ENCODE measurements at places on chromosomes 1 and 21.

DNA sequence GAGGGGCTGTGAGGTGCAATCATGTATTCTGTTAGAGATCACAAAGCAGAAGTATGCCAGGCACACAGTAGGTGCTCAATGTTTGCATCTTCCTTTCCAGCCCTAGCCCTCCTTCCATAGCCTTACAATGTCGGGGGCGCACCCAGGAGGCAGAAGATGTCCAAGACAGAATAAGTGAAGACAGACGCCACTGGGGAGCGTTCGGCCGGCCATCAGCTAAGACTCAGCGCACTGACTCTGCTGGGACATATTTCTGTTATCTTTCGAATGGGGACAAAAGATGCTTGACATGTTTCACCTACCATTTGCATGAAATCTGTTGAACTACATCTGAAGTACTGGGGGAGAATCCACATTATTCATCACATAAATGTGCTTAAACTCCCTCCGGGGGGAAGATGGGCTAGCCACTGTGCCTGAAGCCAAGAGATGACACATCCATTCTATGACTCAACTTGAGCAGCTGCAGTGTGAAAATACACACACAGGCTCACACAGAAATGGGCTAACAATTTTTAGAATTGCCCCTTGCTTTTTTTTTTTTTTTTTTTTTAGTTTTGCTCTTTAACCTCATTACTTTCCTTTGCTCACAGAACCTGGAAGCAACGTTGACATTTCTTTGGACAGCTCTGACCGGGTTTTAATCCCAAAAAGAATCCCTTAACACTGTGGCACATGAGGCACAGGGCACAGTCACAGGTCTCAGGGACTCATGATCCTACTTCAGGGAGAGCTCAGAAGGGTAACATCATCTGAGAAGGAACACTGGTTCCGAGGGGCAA, 7.9 kb downstream of the TIAM1 start:
- no peak for DNase-seq

- no peak for DNase-seq
Measured at GRCh38 chr1:215777370-215777925, 210.3 kb downstream of the KCTD3 start.

DNA sequence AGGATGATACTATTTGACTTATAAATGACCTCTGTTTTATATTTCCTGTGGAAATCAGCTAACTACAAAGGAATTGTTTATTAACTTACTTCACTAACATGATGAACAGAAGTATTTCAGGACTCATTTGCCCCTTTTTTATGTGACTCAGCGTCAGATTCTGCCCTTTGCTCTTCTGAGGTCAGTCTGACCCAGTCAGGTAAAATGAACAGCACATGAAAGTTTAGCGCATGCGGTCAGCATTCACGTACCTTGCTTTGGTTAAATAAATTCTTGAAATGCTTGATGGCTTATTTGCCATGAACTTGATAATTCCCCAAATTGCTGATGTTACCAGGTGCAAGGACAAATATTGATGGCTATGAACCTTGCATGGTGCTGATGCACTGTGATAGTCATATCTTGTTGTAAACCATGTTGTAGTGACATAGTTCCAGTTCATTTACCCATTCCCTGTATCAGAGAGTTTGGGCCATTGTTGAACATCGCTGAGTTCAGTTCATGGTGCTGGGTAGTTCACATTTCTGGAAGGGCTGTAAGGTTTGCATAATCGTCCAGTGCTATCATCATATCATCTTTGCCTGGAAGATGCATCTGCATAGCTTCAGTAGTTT, 133.4 kb downstream of the NFIA start:
- no peak for DNase-seq

DNA sequence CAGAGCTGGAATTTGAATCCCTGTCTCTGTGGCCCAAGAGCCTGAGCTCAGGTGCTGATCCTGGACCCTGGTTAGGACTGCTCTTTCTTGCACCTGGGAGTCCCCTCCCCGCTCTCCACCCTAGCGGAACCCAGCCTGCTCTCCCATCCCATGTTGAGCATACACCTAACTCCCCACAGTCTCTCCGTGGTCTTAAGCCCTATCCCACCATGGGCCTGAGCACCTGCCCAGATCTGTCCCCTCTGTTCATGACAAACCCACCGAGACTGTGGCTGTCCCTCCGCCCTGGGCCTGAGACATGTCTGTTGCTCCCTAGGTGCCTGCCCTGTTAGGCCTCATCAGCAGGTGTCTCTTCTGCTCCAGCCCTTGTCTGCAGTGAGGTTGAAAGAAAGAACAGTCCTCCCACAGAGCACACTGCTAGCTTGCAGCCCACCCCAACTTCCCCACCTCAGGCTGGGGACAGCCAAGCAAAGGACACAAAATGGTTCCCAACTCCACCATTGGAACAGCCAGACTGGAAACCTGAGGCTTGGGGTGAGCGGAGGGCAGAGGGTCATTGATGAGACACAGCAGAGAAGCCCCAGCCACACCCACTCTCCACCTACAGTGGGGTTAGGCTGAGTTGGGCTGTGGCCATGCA, 118.5 kb downstream of the MATN1 start:
- no peak for DNase-seq

- DNase-seq, result no peak
Measured at GRCh38 chr1:74395571-74395970, 116.8 kb downstream of the LRRC53 start.

GRCh38 chr1:167643441-167643840, 13.4 kb downstream of the RCSD1 start:
- DNase-seq, result no peak

DNA sequence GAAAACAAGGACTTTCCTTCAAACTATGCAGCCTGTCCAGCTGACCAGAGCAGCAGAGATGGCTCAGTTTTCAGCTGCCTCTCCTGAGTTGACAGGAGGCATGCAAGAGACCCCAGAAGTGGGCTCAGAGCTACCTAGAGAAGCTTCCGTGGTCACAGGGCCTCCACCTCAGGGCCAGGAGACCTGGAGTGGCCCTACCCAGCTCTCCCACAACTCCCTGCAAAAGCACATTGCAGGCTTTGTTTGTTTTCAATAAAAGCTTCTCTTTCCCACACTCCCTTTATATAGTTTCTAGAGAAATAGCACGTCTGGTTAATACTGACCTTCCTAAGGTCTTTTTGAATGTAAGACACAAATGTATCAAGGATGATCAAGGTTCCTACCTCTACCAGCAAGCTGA, 40.1 kb downstream of the RRAGC start:
- no peak for DNase-seq

DNA sequence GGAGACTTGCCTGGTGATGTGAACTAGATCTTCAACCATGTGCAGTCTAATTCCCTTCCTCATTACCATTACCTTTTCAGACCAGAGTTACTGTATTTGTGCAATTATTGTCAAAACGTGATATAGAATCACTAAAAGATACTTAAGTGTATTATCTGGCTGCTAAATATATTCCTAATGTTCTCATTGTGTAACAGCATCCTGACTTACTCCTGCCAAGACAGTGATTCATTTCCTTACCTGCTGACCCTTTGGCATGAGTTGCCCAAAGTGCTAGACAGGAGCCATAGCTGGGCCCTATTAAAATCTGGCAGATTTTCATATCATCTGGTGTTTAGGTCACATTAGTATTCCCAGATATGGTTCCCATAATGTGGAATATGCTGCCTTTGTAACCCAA, 598.3 kb upstream of the CAMK1G start:
- DNase-seq, result no peak

GRCh38 chr1:160776178-160776577, 19.8 kb upstream of the LY9 start:
- no peak for DNase-seq

DNA sequence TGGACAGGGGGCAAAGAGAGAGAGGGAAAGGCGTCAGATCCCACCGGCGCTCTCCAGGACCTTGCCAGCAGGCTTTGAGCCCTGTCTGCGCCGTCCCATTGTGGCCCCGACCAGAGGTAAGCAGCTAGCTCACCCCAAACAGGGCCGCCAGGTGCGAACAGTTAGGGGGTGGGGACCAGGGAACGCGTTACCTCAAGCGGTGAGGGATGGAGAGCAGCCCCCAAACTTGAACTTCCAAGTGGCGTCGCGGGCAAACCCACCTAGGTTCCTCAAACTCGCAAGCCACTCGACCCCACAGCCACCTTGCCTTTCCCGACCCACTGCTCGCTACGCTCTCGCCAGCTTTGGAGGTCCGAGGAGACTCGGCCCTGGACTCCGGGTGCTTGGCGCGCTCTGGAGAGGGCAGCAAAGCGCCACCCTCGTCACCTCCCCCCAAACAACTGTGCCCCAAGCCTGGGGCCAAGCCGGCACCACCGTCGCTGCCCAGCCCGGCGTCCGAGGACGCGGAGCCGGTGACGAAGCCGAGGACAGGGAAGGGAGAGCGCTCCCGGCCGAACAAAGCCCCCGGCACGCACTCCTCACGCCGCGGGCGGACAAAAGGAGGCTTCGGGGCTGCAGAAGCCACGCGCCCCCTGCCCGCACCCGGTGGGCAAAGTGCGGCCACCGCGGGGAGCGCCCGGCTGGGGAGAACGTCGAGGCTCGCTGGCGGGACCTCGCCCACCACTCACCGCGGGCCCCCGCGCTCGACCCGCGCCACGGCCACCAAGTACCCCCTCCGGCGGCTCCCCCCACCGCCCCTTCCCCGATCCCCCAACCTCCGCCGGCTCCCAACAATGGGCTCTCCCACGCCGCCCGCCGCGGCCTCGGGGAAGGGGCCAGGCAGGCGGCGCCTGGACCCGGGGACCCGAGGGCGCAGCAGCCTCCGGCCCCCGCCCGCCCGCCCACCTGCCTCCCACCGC, 976 bp downstream of the SSBP3 start:
- DNase-seq, result no peak

DNA sequence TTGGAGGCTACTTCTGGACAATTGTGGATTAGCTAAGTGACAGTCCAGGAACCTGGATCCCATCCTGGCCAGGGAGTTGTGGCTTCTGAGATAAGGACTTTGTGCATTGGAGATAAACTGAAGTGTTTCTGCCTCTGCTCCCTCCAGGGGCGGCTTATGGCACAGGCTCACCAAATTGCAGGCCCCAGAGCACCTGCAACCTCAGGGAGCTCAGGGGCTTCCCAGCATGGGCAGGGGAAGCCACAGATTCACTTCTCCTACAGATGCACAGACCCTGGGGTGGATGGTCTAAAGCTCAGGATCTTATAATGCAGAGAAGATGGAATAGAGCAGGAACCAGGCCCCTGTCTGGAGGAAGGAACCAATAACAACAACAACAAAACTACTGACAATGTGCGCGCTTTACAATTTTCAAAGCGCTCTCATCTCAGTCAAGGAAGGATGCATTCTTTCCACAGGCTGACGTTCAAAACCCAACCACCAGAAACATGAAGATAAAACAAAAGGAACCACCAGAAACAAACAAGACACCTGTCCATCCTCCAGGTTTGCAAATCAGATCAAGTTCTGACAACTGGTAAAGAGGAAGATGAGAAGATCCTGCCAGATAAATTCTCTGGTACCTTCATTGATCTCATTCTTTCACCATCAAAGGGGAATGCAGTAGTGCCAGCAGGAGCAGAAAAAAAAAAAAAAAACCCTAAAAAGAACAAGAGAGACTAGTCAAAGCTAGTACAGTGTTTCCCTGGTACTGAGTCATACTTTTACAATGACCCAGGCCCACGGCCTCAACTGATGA, 121.0 kb upstream of the IRF2BP2 start:
- DNase-seq, result no peak

DNA sequence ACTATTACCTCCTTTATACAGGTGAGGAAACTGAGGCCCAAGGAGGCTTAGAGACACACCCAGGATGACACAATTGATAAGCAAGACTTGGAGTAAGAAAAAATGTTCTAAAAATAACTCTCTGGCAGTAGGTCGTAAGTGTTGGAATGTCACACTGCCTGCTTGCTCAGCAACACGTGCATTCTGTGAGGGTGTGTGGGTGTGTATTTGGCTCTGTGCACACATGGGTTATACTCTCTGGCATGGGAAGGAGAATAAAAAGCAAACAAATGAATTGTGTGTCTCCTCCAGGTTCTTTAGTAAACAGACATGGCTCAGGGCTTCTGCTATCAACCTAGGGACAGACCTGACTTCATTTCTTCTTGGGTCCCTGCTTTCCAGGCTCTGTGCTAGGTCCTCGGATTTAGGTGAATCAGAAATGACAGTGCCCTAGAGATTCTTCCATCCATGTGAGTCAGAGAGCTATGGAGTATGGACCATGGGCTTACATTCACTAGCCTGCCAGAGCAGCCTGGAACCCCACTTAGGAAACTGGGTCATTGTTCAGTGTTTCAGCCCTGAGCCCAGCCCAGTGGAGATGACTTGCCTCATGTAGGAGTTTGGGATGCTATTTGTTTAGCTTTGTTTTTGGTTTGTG, 72.4 kb downstream of the ELAVL4 start:
- no peak for DNase-seq

DNA sequence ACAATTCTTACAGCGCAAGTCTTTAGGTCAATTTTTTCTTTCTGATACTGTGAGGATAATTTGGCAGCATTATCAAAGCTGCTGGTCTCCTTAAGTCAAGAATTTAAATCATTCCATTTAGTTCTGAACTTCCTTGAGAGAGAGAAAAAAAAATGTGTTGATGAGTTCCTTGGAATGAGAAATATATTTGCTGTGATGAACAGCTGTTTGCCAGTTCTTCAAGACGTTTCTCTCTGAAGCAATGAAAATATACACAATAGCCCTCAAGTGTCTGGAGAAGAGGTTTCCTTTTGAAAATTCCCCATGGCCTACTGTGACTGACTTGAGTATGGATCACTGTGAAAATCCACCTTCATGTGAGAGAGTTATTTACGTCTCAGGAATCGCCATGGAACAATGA, 31.0 kb upstream of the TADA1 start:
- DNase-seq, result no peak

DNA sequence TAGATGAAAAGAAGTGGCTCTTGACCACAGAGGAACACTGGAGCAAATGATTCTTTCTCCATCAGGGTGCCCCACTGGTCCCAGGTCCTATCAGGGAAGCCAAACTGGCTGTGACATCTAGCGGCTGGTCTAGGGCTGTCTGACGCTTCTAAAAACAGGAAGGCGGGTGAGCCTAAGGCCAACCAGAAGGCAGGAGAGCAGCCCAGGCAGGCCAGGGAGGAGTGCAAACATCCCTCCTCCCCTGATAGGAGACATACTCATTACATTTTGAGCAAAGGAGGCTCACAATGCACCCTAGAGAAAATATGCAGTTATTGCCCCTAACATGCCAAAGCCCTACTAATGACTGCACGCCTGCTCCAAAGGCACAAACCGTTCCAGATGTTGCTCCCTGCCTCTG, 10.4 kb upstream of the FOXE3 start:
- no peak for DNase-seq

- no peak for DNase-seq
Measured at GRCh38 chr1:61797045-61797755, 54.9 kb downstream of the PATJ start.

Measured in activated T-helper 1 cell treated with Interleukin-2 at 50 U/mL for 16 hours (primary cell).